Prostate gland (tissue), 2 donors: ENCODE measurements at places on chromosomes 7 and 10.

DNA sequence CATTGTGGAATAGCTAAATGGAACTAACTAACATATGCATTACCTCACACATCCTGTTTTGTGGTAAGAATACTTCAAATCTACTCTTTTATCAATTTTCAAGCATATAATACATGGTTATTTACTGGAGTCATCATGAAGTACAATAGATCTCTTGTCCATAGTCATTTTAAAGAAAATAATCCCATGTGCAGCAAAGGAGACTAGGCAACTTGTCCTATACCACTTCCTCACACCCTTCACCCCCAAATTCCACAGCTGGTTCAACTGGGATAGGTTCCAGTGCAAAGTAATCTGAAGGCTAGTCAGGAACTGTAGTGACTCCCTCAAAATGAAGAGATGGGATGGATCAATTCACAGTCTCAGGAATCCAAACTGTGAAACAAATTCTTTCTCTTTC lies 176.1 kb downstream of the SGMS1 start:
- DNase-seq: no peak

DNA sequence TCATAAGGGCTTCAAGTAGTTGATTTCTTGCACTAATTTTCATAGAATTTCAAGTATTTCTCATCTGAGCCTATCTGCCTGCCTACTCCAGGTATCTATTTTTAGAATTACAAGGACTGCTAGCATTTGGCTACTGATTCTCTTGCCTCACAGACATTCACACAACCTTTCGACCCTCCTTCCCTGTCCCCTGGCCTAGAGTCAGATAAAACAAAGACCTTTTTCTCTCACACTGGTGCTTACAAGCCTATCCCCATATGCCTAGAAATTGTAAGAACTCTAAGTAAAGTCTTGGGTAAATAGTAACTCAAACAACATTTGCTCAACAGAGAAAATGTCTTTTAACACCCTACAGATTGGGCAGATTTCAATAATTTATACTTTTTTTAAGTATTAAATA lies 6.3 kb downstream of the GPAM start:
- no peak for DNase-seq

DNA sequence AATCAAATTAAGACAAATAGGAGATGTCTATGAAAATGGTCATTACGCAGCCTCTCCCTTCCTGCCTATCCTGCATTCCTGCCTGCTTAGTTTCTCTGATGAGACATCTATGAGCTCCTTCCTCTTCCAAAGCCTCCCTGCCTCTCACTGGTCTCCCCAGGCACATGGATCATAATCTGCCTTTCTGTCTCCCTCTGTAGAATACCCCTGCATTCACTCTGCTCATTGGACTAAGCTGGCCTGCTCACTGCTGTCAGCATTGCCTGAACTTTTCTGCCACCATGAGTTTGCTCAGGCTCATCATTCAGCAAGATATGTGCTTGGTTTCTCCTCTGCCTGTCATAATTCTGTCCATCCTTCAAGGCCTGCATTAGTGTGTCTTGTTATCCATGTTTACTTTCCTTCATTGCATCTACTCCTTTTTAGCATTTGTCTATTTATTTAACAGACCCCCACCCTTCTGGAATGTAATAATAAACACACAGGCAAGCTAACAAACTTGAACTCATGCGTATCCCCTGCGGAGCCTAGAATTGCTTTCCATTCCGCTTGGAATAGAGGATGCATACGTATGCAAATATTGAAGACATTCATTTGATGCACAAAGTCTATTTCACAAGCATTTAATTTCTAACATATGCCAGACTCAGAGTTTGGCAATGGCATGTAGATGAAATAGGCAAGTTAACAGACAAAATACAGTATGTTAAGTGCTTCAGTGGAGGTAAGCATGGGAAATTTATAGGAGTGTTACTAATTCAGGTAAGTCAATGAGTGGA lies 88.3 kb downstream of the PTPRZ1 start:
- no peak for DNase-seq

DNA sequence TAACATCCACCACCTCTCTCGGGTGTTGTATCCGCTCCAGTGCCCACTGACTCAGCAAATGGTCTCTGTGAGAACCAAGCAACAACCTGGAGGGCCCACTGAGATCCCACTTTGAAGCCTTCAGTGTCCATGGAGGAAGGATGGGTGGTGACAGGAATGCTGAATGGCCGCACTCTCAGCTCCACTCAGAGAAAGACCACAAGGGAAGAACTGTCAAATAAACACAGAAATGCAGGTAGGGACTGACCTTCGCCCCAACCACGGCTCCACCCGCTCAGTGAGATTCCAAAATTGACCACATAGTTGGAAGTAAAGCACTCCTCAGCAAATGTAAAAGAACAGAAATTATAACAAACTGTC lies 65.8 kb downstream of the VIPR2 start:
- no peak for DNase-seq

DNA sequence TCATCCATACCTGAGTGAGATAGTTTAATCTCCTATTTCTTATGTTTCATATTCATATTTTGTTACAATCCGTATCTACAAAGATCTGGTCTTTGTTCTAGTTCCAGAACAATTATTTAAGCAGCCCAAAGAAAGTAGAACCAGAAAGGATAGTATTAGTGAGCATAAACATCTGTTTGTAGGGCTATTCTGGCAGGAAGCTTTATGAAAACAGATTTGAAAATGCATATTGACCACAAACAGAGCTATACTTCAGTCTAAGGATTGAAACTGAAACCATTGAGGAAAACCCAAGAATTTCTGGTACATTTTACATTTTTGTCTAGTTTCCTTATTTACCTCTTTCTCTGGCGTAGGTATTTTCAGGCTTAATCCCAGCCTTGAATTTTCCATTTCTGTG lies 28.1 kb downstream of the LRGUK start:
- DNase-seq: no peak

DNA sequence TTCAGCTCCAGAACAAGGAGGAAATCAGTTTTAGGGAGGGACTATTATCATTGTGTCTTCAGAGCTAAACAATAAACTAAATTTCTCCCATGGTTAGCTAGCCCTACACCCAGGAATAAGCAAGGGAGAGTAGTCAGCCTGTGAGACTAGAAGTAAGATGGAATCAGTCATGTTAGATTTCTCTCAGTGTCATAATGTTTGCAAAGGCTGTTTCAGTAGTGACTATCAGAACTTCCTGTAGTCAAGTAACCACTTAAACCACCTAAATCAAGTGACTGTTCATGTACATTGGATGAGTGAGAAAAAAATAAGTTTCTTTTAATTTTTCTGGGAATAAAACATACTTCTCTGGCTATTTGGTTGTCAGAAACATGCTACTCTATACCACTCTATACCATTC lies 121.6 kb downstream of the KCND2 start:
- DNase-seq: no peak
